ENCODE measurements at places on chromosomes 6 and 20. TPM values are rescaled to one million over a fixed set of nuclear protein-coding genes. Genes with fewer than 3 reads are reported as not detected.

The VSTM2L gene
- total RNA-seq, result not detected

The DSE gene
- 23.4 TPM for total RNA-seq

The RHAG gene
- not detected for total RNA-seq

DNA sequence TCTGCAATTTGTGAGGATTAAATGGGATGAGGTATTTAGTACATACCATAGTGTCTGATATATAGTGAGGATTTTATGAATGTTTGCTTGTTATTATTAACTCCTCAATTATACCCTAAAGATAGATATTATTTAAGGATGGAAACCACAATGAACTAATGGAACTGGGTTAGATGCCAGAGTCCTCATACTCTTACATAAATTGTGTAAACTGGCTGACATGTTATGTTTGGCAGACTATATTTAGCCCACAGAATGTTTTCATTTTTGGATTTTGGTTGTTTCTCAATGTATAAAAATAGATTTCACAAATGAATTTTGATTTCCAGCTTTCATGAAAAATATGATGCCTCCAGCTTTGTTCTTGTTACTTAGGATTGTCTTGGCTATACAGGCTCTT lies 37.6 kb downstream of the HTR1B start:
- no peak for DNase-seq
- H3K27me3 ChIP-seq, result no peaks in the 10 kb centered on the region
- H3K4me3 ChIP-seq, result no peak overlapping the region
- H3K27ac ChIP-seq, result no peak overlapping the region

DNA sequence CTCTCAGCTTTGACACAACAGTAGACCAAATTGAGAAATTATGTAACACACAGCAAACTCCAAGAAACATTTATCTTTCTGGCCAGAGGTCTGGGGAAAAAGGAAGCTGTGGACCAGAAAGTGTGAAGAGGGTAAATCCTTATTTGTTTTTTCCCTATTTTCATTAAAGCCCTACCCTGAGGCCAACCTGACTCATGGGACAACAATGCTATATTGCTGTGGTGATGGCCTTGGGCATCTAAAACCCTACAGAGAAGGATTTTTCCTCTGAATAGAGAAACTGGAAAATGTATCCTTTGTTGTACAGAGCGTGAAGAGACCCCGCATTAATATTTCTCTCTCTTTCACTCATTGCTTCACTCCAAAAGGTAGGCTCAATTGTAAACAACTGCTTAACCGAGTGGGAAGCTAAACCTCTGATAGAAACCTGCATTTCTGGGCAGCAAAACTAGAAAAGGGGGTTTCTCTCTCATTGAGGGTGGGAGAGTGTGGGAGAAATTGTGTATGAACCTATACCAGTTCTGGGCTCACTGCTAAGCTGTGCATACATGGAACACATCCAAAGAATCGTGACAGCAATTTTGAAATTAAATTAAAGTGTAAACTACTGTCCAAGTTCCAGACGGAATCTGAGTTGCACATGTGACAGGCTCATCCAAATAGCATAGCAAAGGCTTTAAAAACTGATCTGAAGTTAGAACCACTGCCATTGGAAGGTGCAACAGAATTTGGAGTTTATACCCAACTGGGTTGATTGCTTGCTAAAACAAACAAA lies 175.5 kb downstream of the CLVS2 start:
- H3K4me3 ChIP-seq, result no peak overlapping the region
- H3K4me1 ChIP-seq, result no peaks in the 10 kb centered on the region
- no peaks in the 10 kb centered on the region for H3K27me3 ChIP-seq
- no peaks in the 10 kb centered on the region for H3K36me3 ChIP-seq
- no peak overlapping the region for H3K27ac ChIP-seq

DNA sequence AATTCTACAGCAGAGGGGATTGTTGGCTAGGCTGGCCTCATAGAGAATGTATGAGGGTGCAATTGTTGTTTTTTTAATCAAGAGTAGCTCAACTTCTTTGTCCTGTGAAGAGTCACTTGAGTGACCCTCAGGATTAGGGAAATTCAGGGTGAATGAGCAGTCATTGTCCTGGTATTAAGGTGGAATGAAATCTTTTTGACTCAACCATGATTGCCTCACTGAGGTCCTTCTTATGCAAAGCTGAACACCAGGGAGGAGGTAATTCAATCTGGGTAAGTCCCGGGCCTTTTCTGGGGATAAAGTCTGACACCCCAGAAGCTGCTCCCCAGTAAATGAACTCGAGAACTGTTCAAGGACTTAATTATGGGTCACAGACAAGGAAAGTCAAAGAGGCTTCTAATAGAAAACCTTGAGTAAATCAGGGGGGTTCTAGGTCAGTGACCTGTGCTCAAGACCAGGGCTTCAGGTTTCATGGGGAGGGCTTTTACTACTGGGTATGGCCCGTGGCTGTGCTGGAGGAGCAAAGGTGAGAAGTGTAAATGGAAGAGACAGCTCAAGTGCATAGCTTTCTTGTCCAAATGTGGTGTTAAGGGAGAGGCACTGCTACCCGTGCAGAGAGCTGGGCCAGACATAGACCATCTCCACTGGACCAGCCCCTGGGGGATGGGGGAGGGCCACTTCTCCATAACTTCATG lies 25.3 kb upstream of the ZBTB24 start:
- H3K36me3 ChIP-seq, result no peaks in the 10 kb centered on the region
- H3K27me3 ChIP-seq, result no peaks in the 10 kb centered on the region

DNA sequence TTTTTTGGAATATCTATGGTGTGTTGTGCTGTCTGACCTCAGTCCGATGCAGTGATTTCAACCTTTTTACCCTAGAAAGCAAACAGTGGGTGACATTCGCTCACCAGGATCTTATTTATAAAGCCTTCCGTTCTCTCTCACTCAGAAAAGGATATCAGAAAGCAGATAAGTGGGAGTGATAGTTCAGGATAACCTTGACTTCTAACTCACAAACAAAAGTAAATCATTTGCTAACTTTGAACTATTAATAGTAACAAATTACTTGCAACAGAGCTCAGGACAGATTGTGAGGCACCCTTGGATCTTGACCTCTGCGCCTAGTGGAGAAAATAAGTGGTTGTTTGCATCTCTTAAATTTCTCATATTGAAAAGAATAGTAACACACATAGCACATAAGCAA lies 637.1 kb upstream of the CITED2 start:
- no peak for DNase-seq
- H3K4me1 ChIP-seq, result peaks cover 3% of the 10 kb centered on the region
- no peak overlapping the region for H3K4me3 ChIP-seq
- no peak overlapping the region for H3K27ac ChIP-seq

- H3K4me1 ChIP-seq, result no peaks in the 10 kb centered on the region
- no peak for DNase-seq
- no peaks in the 10 kb centered on the region for H3K36me3 ChIP-seq
- peaks cover 5% of the 10 kb centered on the region for H3K27me3 ChIP-seq
- no peak within 1 kb of the TSS for H3K27ac ChIP-seq
- H3K4me3 ChIP-seq, result no peak within 1 kb of the TSS
Measured at GRCh38 chr6:112054001-112054400, at the start of gene CCN6. Gene CCN6, plus strand, starts transcription at chr6:112054104. Its CDS starts 254 bp downstream, at chr6:112054358.

- H3K4me3 ChIP-seq, result no peak overlapping the region
- H3K4me1 ChIP-seq, result no peaks in the 10 kb centered on the region
- H3K36me3 ChIP-seq, result no peaks in the 10 kb centered on the region
- no peak overlapping the region for H3K27ac ChIP-seq
Measured at GRCh38 chr6:45222380-45222779, 105.8 kb upstream of the RUNX2 start.

- no peak overlapping the region for H3K27ac ChIP-seq
- H3K4me3 ChIP-seq, result no peak overlapping the region
- H3K4me1 ChIP-seq, result no peaks in the 10 kb centered on the region
- no peaks in the 10 kb centered on the region for H3K27me3 ChIP-seq
Measured at GRCh38 chr6:153634416-153634815, 404.6 kb upstream of the OPRM1 start.

- H3K4me3 ChIP-seq, result no peak overlapping the region
- no peaks in the 10 kb centered on the region for H3K36me3 ChIP-seq
- no peak for DNase-seq
- no peak overlapping the region for H3K27ac ChIP-seq
- no peaks in the 10 kb centered on the region for H3K4me1 ChIP-seq
Measured at GRCh38 chr6:164424489-164424888, 884.9 kb downstream of the C6orf118 start.

- H3K27me3 ChIP-seq, result no peaks in the 10 kb centered on the region
- H3K36me3 ChIP-seq, result peaks cover 58% of the 10 kb centered on the region
- peak overlapping the region; percentile 95 for H3K4me3 ChIP-seq
- peak overlapping the region; percentile 96 for H3K27ac ChIP-seq
- DNase-seq, result no peak
Measured at GRCh38 chr20:31720486-31721407, 1.9 kb downstream of the BCL2L1 start.

DNA sequence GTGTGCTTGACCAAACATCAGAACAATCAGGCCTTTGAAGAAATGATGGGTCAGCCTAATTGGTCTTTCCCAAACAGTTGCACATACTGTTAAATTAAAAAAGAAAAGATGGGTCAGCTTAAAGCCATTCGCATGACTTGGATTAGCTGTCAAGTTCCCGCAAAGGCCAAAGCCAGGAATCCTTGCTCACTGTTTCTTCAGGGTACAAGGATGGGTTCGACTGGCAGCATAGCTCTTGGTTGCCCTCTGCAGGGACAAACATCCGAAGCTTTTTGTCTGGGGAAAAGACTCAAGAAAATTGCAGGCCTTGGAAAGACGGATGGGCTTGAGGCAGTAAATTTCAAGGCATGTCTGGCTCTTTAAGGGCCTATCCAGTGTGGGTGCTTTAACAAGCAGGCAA lies 168.0 kb downstream of the HDGFL1 start:
- no peaks in the 10 kb centered on the region for H3K27me3 ChIP-seq
- no peak overlapping the region for H3K4me3 ChIP-seq
- H3K27ac ChIP-seq, result no peak overlapping the region
- H3K36me3 ChIP-seq, result no peaks in the 10 kb centered on the region
- DNase-seq, result no peak

DNA sequence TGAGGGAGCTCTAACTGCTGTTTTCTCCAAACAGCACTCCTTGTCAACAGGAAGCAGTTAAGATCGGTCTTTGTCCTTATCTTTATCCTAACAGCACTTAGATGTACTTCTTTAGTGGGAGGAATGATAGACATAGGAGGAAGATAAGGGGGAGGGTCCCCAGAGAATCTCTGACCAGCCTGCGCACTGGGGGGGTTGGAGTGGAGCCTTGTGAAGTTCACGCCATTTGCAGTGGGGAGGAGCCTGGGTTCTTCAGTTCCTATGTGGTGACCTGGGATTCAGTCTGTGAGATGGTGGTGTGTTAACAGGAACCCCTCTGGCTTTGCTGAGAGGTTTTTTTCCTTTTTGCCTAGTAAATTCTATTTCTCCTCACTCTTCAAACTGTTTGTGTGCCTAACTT lies 18.1 kb upstream of the ASCC3 start:
- H3K4me3 ChIP-seq, result no peak overlapping the region
- peaks cover 1% of the 10 kb centered on the region for H3K27me3 ChIP-seq
- no peaks in the 10 kb centered on the region for H3K36me3 ChIP-seq
- H3K4me1 ChIP-seq, result no peaks in the 10 kb centered on the region
- no peak overlapping the region for H3K27ac ChIP-seq
- DNase-seq, result no peak

All from activated B cell treated with CpG ODN at 0.5 μM for 24 hours (primary cell).